RPMI7951 (cell line): ENCODE measurements at places on chromosomes 6 and 20. TPM values are rescaled to one million over a fixed set of nuclear protein-coding genes. Genes with fewer than 3 reads are reported as not detected.

DNA sequence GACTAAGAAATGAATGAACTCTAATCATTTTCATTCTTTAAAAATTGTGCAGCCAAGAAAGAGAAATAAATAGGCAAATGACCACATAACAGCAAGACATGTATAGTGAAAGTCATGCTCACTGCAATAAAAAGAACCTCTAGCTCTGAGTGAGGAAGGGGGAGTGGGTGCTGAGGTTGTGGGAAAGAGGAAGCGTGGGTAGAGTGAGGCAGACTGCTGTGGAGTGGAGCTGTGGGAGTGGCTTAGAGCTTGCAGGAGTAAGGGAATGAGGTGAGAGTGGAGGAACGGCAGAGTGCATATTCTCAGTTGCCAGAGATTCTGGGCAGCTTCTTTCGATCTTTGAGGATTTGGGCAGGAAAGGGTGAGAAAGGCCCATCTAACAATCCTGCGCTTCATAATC lies 10.4 kb downstream of the DEFB129 start:
- DNase-seq = no peak

EFCAB8 gene
- 0.10 and 1.1 TPM in 2 replicates for total RNA-seq

LRP11 gene
- total RNA-seq = 67.0 and 67.4 TPM in 2 replicates

DNA sequence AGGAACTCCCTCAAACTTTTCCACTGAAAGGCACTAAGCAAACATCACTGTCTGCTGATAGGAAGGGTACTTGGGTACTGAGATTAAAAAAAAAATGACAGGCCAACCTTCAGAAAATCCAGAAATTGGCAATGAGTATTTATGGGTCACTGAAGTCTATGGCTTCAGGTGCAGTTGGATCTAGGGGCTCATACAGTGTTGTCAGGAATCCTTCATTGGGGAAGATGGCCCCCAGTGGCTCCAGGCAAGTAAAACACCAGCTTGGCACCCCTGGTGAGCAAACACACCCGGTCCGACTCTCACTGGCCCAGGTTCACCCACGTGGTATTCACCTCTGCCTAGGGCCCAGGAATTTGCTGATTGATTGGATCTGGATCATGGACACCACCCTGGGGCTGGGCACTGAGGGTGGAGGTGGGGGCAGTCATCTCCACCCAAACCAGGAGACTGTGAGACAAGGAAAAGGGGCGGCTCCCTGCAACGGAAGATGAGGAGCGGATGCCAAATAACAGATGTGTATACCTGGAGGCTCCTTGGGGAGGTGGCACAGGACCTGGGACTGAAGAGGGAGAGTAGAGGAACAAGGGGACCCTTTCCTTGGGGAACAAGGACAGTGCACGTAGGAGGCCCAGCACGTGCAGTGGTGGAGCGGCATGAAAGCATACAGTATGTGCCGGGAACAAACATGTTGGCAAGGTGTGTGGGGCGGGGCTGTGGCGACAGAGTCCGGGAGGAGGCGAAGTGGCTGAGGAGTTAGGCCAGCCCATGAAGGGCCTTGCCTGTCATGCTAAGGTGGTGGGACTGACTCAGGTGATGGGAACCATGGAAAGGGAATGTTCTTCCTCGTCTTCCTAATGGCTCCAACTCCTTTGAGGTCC lies 4.7 kb downstream of the SLC2A10 start:
- DNase-seq = no peak

- no peak for DNase-seq
Observed at GRCh38 chr20:53468587-53468986, 125.1 kb downstream of the ZNF217 start.

GRCh38 chr20:37219751-37220668 lies 40.7 kb upstream of the MROH8 start:
- no peak for DNase-seq

DNA sequence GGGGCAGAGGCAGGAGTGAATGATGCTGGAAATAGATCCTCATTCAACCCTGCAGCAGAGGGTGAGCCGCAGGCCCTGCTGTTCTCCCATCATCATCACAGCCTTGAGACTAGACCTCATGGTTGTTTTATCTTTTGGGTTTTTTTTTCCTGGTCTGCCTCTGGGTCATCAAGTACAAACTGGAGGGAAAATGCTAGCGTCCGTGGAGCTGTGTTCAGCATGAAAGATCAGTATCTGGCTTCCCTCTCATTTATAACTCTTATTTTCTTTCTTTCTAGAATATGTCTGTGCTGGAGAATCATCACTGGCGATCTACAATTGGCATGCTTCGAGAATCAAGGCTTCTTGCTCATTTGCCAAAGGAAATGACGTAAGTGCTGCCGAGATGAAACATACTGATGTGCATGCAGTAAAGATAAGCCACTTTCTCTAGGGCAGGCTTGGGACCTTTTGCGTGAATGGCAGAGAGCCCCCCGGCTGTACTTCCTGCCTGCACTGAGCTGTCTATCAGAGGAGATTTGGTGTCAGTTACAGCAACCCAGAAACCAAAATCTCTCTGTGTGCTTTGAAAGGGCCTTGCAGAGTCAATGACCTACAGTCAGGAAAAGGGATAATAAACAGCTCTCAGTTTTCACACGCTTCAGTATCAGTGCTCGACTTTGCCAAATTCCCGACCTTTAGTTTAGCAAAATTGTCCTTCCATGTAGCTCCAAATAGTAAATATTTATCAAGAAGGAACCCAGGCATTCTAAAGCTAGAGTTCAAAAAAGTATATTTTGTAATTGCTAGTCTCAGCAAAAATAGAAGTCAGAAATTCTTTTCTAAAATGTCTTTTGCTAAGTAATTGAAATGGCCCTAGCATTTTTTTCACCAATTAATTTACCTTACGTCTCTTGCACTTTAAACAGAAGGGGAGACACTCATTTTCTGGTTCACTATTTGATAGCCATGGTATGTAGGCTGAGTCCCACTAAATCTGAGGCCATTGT lies 76.3 kb downstream of the MTFR2 start:
- no peak for DNase-seq

DNA sequence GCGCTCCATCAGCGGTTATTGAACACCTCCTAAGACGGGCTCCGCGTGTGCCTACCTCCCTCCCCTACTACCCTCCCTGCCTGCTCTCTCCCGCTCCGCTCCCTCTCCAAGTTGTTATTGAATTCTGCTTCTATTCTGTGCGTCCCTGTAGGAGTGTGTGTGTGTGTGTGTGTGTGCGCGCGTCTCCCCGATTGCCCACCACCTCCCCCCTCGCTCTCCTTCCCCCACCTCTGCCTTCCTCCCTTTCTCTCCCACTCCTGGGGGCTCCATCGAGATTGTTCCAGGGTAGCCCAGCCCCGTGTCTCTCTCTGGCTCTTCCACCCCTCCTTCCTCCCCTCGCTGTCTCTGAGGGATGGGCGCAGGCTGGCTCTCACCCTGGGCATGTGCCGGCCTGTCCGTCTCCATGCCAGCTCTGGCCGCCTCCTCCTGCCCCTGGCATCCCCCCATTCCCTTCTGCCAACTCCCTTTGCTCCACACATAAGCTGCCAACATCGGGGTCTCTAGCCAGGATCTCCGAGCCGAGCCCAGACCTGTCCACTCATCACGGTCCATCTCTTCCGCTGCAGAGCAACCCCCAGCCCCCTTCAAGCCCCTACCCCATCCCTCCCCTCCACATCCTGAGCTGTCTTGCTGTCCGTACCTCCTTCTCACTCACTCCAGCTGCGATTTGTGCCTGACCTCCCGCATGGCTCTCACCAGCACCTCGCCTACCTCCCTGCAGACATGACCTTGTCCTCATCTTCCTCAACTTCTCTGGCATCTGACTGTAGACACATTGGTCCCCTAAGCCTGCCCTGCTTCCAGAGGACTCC lies 68.5 kb downstream of the SRC start:
- no peak for DNase-seq

PLG gene
- not detected in 2 replicates for total RNA-seq

CYP24A1 gene
- 1.1 and 1.5 TPM in 2 replicates for total RNA-seq

GRCh38 chr6:137269347-137269746 lies 50.2 kb upstream of the IFNGR1 start:
- DNase-seq = no peak

- no peak for DNase-seq
Observed at GRCh38 chr6:34692280-34692679, 4.3 kb downstream of the ILRUN start.

RGL2 gene
- total RNA-seq = 24.3 and 27.5 TPM in 2 replicates

TFAP2A gene
- total RNA-seq = 8.9 and 9.0 TPM in 2 replicates

GRCh38 chr20:60358101-60358500 lies 399.9 kb downstream of the CDH26 start:
- DNase-seq = no peak

GRCh38 chr6:4010689-4011090 lies 68.2 kb downstream of the FAM217A start:
- DNase-seq = no peak

MOG gene
- total RNA-seq = not detected in 2 replicates

EPHA7 gene
- not detected in 2 replicates for total RNA-seq

C20orf144 gene
- 0.24 and 0.39 TPM in 2 replicates for total RNA-seq

DNA sequence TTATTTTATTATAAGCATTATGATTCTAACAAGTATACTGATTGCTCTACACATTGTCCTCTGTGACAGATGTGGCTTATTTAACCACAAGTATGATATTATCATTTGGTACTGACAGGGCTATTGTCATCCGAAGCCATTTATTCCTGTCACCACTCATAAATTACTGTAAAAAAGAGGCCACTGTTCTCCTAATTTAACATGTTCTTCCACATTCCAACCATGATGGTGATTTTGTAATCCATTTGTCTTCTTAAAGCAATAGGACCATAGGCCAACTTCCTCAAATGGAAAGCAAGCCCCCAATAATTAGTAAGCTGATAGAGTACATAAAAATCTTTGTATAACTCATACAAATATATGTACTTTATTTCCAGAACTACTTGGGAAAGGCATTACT lies 50.6 kb downstream of the FUT9 start:
- no peak for DNase-seq

GRCh38 chr20:49594931-49595315 lies 27.0 kb upstream of the PTGIS start:
- DNase-seq = peak; percentile 32

DNA sequence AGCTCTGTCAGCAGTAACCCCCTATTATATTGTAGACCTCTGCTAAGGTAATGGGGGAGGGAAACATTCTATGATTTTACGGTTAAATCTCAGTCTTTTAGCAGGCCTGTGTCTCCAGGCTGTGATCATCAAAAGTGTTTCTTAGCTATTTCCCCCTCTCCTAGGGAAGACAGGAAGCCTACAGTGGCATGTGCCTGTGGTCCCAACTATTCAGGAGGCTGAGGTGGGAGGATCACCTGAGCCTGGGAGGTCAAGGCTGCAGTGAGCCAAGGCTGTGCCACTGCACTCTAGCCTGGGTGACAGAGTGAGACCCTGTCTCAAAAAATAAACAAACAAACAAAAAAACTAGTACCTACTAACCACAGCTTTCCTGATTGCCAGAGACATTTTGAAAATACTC lies 67.9 kb downstream of the DNAAF9 start:
- no peak for DNase-seq

BMP7 gene
- 0.96 and 0.98 TPM in 2 replicates for total RNA-seq
